ENCODE measurements at places on chromosomes 12 and 14.

DNA sequence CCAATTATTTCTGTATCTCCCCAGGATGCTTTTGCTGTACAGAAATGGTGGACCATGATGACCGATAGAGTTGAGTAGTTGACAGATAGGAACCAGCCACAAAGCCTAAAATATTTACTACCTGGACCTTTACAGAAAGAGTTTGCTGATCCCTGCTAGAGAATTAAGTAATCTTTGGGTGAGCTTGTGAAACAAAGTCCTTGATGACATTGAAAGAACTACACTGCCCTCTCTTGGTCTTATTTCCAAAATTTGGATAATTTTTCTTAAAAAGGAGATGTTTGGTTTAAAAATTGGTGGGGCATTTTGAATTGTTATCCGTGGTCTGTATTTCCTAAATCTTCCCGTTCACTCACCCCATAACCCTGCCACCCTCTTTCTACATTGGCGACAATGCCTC is 13.7 kb upstream of the TCTN1 start:
- DNase-seq: no peak

GRCh38 chr14:39469094-39469710 is 37.0 kb upstream of the FBXO33 start:
- DNase-seq: no peak

GRCh38 chr12:67940780-67941243 is 48.4 kb upstream of the IFNG-AS1 start:
- no peak for DNase-seq

DNA sequence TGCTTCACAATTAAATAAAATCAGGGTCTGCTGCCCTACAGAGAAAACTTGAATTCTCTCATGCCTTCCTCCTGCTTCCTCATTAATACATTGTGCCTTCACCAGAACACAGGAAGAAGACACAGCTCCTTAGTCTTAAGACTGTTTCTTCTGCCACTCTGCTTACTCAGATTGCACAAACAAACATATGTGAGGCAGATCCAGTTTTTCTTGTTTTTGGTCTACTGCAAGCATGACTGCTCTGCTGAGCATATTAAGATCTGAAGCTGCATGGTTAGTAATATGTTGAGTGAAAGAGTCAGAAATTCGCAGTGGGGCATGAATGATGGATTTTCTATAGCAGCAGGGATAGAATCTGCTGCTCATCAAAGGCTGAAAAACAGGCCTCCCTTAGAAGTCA is 321.1 kb upstream of the STXBP6 start:
- DNase-seq: no peak

- no peak for DNase-seq
These were observed 82.7 kb downstream of the PRIMA1 start for GRCh38 chr14:93705513-93706156.

DNA sequence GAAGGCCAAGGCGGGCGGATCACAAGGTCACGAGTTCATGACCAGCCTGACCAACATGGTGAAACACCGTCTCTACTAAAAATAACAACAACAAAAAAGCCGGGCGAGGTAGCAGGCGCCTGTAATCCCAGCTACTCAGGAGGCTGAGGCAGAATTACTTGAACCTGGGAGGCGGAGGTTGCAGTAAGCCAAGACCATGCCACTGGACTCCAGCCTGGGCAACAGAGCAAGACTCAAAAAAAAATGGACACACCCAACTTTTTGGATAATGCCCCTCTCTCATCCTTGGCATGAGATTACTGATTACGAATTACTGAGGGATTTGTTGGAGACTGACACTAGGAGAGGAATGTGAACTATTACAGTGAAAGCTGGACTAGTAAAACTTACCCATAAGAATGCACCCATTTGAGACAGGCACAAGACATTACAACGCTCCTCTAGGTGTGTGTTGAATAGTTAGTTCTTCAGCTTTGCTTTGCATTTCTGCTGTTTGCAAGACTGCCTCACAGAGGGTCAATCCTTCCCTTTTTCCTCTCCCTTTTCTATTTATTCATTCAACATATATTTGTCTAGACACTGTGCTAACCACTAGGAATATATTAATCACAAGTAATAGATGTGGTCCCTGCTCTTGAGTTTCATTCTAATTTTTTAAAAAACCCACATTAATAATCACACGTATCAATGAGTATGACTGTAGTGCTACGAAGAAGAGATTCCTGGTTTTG is 46.0 kb upstream of the OR5AU1 start:
- DNase-seq: no peak

GRCh38 chr12:75760573-75761294 is 249.3 kb upstream of the KRR1 start:
- no peak for DNase-seq

DNA sequence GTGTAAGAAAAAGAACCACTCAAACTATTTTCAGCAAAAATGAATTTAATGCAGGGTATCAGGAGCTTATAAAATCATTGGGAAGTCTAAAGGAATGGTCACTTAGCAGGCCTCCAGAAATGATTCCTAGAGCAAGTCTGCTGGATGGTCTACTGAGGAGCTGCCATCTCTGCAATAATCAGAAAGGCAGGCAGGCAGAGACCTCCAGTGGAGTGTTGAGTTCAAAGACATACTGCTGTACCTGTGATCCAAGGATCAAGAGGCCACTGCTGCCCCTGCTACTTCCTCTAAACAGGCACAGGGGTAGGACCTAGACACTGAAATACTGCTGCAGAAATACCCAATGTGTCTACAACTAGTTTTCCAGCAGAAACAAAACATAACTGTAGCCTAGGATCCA is 14.5 kb upstream of the KICS2 start:
- DNase-seq: no peak

DNA sequence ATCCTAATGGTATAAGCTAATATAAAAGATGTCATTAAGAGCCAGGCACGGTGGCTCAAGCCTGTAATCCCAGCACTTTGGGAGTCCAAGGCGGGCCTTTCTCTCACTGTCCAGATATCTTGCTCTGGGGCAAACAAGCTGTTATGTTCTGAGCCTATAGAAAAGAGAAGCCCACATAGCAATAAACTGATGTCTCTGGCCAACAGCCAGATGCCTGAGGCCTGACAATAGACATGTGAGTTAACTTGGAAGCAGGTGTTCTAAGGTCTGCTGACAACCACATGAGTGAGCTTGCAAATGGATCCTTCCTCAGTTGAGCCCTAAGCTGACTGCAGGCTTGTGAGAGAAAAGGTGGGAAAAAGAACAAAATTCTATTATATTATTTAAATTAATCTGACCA is 25.0 kb downstream of the YAF2 start:
- no peak for DNase-seq

- DNase-seq: no peak
These were observed 302.8 kb downstream of the CACNA1C start for GRCh38 chr12:2355604-2356003.

DNA sequence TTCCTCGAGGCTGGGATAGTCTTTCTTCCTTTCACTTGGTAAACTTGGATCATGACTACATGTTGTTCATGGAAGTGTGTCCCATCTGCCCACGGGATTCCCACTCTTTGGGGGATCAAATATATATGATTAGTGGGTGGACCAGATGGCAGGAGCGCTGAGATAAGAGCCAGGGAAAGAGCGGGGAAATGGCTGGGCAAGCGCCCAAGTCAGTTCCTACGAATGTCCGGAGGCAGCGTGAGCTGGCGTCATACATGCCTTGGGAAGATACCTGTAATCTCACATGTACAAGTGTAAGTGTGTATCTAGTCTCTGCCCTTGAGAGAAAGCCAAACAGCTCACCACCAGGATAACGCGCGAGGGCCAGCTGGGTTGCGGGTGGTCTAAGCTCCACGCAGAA is 62.3 kb downstream of the FZD10 start:
- DNase-seq: no peak

GRCh38 chr12:115998119-115998633 is 279.3 kb downstream of the MED13L start:
- no peak for DNase-seq

- no peak for DNase-seq
These were observed 74.3 kb downstream of the SLC25A21 start for GRCh38 chr14:37098132-37098531.

DNA sequence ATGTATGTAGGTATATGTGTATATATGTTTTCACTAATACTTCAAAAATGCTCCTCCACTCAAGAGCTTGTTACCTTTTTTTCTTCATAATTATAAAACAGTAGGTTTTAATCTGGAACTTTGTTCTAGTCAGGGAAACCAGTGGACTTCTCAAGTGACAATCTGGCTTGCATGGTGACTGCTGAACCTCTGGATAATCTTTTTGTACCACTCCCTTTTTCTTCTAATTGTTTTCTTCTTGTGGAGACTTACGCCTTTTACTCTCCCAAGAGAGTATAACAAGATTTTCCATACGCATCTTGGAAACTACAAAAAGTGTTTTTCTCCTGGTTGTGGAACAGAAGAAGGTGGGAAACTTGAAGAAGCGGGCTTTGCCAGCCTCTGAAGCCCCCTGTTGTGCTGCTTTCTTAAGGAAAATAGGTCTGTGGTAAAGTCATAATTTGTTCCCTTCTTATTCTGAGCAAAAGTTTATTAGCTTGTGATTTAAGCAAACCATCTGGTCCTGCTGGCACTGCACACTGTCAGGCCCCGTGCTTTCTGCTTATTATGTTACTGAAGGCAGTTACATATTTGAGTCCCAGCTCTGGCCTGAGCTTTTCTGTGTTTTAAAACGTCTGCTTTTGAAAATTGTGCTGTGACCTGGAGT is 291.8 kb downstream of the ERC1 start:
- DNase-seq: no peak

GRCh38 chr12:103175625-103176024 is 218.2 kb downstream of the ASCL1 start:
- no peak for DNase-seq

DNA sequence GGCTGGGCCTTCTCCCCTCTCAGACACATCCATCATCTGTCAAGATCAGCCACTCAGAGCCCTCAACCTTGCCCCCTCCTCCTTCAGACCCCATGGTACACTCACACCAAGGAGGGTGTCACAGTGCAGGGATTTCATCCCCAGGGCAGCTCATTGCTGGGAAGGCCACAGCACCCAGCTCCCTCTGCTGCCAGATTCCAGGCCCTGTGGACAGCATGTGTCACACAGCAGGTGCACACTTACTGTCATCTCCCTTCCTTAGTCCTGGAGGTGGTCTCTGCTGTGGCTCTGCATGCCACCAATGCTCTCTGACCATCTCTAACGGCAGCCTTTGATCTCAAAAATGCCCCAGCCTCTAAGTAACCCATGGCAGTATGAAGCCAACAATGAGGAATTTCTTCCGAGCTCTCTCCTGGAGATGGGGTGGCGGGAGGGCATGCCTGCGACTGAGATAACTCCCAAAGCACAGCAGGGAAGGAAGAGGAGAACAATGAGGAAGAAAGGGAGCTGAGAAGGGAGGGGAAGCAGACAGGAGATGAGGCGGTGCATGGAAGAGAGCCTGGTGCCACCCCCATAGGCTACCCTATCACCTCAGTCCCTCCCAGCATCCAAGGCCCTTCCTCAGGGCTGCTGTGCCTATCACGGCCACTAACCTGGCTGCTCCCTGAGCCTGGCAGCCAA is 101.0 kb downstream of the SINHCAF start:
- DNase-seq: no peak

- no peak for DNase-seq
These were observed 60.6 kb downstream of the SUDS3 start for GRCh38 chr12:118436986-118437385.

DNA sequence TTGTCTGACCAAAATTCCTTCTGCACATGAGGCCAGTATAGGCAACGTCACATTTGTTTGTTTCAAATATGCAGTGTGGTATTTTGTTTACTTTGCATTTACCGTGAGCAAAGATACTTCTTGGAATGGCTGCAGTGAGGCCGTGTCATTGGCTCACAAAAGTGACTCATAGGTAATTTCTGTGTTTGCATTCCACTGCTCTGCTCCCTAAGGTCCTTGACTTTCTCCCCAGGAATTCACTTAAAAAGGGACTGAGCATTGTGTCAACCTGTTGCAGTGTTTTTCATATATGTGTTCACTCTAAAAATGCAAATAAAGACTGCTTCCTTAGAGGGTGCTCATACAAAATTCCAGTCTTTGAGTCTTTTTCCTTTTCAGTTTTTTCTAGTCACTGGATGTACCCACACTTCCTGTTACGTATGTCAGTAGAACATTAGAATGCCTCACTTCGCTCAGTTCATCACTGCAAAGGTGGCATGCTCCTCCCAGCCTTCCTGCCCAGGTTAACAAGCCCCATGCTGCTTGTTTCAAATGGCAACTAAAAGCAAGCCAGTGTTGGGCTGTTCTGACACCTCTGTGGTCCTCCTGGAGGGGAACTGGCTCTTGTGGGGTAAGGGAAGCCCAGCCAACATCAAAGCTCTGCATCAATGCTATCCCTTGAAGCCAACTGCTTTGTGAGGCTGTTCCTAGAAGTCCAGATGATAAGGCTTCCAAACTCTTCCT is 9.1 kb downstream of the C12orf76 start:
- no peak for DNase-seq

GRCh38 chr14:91337699-91338335 is 79.8 kb downstream of the CCDC88C start:
- DNase-seq: no peak

DNA sequence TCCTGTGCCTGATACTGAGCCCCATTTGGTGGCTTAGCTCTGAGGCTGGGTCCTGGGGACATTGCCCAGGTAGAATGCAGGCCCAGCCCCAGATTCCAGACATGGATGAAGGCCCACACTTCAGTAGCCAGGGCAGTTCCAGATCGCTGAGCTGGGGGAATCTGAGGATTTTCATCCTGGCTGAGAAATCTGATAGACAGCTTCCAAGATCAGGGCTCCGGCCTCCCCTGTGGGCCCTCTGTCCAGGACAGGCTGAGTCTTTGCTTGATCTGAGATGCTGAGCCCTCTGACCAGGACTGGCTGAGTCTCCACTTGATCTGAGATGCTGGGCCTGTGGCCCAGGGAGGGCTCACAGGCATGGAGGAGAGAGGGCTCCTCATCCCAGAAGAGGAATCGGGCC is 3.3 kb upstream of the RASAL1 start:
- no peak for DNase-seq

GRCh38 chr14:54086767-54087166 is 130.1 kb upstream of the BMP4 start:
- DNase-seq: no peak

DNA sequence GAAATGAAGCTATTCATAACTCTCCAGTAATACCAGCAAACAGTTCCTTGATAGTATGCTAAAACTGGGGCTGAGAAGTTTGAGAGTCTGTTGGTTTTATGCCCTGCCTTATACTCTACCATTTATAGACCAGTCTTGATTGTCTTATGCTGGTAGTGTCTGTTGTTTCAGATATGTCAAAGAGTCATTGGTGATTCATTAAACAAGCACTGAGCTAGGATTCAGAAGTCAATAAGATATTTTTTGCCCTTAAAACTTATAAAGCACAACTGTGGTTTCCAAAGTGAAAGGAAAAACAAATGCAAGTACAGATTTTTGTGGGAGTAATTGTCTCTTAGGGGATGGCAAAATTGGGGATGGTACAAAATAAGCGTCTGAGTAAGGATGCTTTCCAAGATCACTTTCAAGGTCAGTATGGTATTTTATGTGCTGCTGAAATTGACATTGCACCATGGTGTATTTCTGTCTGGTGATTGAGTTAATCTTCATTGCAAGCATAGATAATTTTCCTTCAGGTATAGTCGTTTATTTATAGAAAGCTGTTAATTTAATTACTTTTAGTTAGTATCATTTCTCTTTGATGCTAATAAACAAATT is 289.5 kb upstream of the E2F7 start:
- no peak for DNase-seq

GRCh38 chr14:76714470-76714869 is 46.8 kb upstream of the VASH1 start:
- no peak for DNase-seq
